T-helper 22 cell (primary cell): ENCODE measurements at places on chromosomes 13 and 19.

GRCh38 chr19:18029617-18030338, 21.8 kb downstream of the ARRDC2 start:
- DNase-seq, result no peak

GRCh38 chr19:35267818-35268535, 785 bp upstream of the USF2 start:
- peak; percentile 55 for DNase-seq

DNA sequence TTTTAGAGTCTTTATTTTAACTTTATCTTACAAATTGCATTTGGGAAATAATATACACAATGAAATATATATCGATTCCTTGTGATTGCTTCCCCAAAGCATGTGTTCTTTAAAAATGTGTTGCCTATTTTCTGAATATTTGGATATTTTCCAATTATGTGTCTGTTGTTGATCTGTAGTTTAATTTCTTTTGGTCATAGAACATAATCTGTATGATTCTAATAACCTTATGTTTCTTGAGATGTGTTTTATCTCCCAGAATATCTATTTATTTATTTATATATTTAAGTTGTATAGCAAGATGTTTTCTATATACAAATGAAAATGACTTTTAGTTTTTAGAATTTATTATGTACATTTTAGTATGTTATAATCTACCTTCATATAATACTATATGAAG, 710.8 kb upstream of the PCDH20 start:
- no peak for DNase-seq

- DNase-seq, result no peak
These were observed 48.6 kb upstream of the SHKBP1 start for GRCh38 chr19:40528078-40528477.

GRCh38 chr13:36131931-36132297, 732 bp upstream of the DCLK1 start:
- DNase-seq, result no peak

- no peak for DNase-seq
These were observed 55.3 kb downstream of the SUCLA2 start for GRCh38 chr13:47945738-47946137.

DNA sequence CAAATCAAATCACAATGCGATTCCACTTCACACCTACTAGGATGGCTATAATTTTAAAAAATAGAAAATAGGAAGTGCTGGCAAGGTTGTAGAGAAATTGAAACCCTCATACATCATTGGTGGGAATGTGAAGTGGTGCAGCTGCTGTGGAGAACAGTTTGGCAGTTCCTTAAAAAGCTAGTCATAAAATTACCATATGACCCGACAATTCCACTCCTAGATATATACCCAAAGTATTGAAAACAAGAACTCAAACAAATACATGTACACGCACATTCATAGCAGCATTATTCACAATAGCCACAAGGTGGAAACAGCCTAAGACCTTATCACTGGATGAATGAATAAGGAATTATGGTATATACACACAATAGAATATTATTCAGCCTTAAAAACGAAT, 12.0 kb downstream of the HMGB1 start:
- DNase-seq, result no peak

DNA sequence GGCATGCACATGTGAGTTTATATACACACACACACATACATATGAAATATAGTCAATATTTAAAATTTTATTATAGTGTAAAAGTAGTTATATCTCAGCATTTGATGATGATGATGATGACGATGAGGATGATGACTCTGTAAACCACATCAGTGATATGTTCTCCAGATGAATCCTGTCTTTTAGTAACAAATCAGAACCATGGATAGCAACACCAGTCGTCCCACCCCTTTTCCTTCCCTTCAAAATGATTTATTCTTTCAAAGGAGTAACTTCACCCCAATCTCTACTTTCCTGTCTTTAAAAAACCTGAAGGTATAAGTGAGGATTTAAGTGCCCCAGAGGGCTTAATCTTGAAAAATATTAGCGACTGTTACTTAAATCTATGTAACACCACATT, 74.1 kb downstream of the DCLK1 start:
- no peak for DNase-seq

DNA sequence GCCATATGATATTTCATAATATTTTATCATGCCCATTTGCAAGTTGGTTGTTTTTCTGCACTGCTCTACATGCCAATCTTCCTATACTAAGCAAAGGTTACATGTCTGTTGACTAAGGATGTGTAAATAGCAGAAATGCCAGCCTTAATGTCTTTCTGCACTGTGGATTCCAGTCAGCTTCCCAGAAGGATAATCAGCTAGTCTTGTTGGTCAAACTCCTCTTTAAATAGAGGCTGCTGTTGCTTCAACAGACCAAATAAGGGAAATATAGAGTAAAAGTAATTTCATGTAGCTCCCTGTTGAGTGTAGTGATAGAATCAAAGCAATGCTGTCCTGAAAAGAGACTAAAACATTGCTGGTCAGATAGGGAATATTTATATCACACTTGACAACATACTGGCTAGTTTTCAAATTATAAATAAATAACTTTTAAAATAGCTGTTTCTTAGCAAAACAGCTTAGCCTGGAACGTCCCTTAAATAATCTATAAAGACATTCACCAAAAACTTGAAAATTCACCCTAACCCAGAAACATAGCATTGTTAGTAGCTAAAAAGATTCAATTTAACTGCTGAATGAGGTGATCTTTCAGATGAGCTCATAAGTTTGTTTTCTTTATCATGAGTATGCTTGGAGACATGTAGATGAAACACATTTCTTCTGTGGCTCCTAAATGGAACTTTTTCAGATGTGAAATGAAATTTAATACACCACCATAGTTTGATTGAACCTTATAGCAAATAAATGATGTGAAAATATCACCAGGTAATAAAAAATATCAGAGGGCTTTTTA, 56.6 kb downstream of the FRY start:
- DNase-seq, result no peak

DNA sequence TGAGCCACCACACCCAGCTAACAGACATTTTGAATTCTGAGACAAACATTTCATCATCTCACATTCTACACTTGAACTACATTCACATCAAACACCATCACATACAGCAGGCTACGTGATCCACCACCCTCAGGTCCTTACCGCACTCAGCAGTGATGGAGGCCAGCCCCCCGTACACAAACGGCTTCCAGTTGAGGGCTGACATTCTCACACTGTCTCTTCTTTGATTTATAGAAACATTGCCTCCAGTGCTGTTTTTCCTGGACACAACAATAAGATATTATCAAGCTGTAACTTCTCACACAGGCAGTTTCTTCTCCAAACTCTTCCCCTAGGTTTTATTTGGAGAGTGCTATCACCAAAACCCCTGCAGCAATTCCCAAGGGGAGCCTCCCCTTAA, 7.0 kb downstream of the SLC25A30 start:
- DNase-seq, result no peak

- DNase-seq, result no peak
These were observed 86.5 kb downstream of the IPO5 start for GRCh38 chr13:98039964-98040363.

DNA sequence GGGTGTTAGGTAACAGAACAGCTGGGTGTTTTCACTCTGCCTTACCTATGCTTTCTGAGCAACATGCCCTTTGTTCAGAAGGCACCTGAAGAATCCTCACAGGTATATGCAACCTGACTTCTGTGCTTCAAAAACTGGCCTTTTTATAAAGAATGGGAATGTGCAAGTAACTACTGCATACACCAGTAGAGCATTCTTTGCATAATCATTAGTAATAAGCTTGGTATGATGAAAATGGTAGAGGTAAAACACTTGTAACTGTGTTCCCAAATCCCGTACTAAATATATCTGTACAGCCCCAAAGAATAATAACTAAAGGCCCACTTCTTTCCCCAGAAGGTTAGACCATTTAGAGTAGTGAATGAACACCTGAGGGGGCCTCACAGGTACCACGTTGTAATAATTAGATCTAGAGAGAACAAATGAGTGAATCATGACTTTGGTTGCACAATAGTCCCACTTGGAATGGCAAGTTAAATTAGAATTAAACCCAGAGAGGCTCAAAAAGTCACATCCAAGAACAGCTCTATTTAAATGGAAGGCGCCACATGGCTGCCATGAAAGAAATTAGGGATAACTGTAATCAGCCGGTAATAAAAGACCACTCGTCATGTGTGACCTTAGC, 413.9 kb downstream of the KLF12 start:
- no peak for DNase-seq

DNA sequence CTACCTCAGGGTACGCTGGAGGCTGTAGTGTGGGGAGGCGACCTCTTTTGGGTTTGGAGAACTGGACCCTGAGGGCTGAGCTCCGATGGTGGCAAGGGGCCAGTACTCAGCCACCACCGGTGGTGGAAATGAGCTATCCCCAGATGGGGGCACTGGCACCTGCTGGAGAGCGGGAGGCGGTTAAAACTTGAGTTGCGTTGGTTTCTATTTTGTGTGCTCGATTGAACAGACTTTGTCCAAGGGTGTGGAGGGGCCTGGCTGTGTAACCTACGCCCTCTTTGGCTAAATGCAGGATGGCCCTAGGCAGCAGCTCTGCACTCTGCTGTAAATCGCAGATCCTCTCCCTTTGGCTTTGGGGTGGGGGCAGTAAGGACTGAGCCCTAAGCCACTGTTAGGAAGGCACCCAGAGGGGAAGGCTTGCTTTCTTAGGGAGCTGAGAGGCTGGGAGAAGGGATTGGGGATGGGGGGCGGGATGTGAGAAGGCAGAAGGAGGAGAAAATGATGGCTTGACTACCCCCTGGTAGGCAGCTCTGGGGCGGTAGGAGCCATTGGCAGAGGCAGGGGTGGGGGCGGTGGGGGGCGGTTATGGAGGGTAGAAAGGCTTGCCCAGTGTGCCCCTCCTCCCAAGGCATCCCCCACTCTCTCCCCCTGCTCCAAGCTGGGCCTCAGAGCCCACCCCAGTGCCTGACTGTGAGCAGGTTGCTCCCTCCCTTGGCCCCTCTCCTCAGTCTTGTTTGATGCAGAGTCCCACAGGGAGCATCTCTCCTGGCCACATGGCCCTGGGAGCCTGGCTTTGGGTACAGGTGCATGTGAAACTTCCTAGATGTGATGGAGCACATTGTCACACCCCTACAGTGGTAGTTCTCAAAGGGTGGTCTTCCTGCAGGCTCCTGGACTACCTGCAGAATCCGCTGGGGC, 5.0 kb downstream of the VSTM2B start:
- no peak for DNase-seq

GRCh38 chr19:19487950-19488874, 27.1 kb downstream of the TSSK6 start:
- no peak for DNase-seq

- DNase-seq, result no peak
These were observed 58.7 kb upstream of the ALOX5AP start for GRCh38 chr13:30676672-30677071.

GRCh38 chr19:19420570-19421298, 15.3 kb downstream of the GATAD2A start:
- DNase-seq, result no peak

DNA sequence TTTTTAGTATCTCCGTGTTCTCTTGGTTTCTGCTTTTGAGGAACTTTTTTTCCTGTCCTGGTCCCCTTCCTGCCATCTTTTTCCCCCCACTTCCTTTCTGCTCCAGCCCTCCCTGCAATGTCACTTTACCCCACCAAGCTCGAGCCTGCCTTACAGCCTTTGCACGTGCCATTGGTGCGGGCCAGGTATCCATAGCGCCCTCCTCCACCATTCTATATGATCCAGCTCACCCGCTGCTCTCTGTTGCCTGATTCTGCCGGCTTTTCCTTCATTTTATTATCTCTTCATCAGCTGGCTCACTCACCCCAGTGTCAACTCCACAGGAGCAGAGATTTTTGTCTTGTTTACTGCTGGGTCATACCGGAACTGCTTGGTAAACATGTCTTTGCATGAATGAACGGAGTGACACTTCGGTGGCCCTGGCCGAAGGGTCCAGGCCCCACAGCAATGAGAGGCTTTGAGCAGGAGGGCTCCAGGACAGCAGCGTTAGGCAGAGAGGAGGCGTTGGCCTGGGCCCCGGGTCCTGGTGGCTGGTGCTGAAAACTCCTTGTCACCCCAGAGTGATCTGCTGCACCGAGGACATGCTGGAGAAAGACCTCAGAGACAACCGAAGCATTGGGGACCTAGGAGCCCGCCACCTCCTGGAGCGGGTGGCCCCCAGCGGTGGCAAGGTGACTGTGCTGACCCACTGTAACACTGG, 1.2 kb downstream of the MRI1 start:
- no peak for DNase-seq

DNA sequence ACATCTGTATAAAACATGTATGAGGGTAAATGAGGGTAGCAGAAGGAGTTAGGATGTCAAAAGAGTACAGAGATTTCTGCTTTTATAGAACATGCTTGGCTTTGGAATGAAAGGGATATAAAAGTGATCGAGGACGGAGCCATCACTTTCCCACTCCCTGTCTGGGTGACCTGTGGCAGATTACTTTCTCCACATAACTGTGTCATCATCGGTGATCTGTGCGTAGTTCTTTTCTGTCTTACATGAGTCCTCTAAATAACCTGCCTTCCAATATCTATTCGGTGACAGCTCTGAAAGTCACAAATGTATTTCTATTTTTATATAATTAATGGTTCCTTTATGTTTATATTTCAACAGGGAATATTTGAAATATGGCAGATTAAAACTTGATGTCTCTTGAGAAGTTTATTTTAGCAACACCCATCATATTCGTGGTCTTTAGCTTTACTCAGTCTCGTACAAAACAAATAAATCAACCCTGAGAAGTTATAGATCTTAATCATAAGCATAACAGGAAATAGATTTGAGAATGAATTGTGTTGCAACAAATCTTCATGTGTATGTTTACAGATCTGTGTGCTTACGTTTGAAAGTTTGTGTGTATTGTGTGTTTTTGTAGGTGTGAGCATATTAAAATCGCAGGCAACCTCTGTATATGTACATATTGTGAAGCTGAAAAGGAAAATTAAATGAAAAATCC, 1094.3 kb downstream of the EFNB2 start:
- no peak for DNase-seq
